ENCODE measurements at places on chromosomes 6 and 20.

GRCh38 chr20:32333181-32333987 lies 24.7 kb upstream of the ASXL1 start:
- DNase-seq: no peak

DNA sequence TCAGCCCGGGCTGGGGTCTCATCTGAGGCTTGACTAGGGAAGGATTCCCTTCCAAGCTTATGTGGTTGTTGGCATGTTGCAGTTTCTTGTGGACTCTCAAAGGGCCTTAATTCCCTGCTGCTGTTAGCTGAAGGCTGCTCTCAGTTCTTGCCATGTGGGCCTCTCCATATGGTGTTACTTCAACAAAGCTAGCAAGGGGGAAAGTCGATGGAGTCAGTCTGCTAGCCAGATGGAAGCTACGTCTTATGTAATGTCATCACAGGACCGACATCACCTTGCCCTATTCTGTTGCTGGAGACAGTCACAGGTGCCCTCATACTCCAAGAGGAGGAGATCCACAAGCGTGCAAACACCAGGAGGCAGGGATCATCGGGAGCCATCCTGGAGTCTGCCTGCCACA lies 43.3 kb upstream of the ARMC2 start:
- no peak for DNase-seq

GRCh38 chr20:10665791-10666190 lies 8.0 kb downstream of the JAG1 start:
- no peak for DNase-seq

GRCh38 chr6:107345393-107345792 lies 114.0 kb downstream of the PDSS2 start:
- no peak for DNase-seq

DNA sequence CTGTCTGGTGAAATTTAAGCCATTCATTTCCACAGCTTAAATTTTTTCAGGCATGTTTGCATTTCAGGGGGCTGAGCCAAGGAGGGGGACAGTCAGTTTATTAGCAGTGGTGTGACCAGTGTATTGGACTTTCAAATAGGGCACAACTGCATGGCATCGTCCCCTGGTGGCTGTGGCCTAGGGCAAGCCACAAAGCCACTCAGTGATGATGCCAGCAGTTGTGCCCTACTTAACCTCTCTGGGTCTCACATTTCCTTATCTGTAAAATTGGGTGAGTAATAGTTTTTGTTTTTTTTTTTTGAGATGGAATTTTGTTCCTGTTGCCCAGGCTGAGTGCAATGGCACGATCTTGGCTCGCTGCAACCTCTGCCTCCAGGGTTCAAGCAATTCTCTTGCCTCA lies 48.0 kb downstream of the CDC5L start:
- DNase-seq: no peak

- no peak for DNase-seq
These were observed 379.7 kb upstream of the PTCHD4 start for GRCh38 chr6:48490658-48491057.

- DNase-seq: no peak
These were observed 21.7 kb upstream of the BHLHE23 start for GRCh38 chr20:63028461-63028921.

GRCh38 chr6:16591396-16592222 lies 169.7 kb downstream of the ATXN1 start:
- DNase-seq: no peak

DNA sequence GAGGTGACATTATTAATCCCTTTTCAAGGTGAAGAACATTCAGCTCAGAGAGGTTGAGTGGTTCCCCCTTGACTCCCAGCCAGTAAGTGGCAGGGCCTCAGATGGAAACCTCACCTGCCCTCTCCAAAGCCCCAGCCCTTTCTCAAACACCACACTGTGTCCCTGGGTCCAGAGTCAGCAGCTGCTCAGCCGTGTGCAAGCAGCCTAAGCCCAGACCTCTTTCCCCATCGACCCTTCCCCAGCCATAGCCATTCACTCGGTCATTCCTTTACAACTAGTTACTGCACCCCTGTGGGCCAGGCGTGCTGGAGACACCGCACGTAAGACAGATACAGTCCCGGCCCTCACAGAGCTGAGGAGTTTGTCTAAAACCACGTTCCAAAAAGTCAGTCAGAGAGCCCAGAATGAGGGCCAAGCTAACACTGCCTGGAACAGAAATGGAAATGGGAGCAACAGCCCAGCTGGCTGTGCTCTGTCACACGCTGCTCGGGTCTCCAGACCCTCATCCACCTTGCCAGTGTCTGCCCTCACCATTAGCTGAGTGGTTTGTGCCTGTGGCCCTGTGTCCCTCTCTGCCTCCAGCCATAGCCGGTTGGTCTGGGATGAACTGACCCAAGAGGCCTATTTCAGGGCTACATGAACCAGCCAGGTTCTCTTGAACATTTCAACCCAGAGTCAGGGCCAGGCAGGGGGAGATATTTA lies 29.6 kb downstream of the ZC3H12D start:
- no peak for DNase-seq

GRCh38 chr6:5294392-5295211 lies 33.3 kb downstream of the FARS2 start:
- DNase-seq: no peak

DNA sequence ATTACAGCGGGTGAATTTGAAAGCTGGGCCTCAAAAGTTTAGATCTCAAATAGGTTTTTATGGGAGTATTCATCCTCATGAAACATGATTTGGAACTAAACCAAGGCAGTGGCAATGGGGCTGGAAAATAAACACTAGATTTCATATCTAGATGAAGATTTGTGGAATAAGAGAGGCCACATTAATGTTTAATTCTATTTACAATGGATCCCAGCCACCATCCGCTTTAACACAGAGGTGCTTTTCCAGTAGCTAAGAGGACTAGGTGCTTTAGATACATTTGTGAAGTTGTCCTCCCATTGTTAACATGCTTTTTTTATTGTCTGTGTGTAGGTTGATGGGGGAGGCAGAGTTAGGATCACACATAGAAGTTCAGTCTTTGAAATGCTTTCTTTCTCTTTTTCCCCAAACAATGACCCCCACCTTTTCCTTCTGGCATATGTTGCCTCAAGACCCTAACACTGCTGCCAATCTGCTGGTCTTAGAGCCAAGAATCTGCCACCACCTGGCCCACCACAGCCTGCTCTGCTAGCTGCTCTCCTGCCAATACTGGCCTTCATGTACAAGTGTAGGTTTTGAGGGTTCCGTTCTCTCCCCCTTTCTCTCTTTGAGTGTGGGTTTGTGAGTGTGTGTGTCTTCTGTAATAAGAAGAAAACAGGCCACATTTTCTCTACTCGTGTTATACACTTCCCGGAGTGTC lies 27.8 kb upstream of the GFRAL start:
- DNase-seq: no peak

- DNase-seq: no peak
These were observed 274.8 kb upstream of the RGS17 start for GRCh38 chr6:153405931-153406330.

GRCh38 chr6:73418081-73418741 lies 23.6 kb downstream of the DDX43 start:
- no peak for DNase-seq

GRCh38 chr20:10856237-10857015 lies 182.6 kb upstream of the JAG1 start:
- no peak for DNase-seq

DNA sequence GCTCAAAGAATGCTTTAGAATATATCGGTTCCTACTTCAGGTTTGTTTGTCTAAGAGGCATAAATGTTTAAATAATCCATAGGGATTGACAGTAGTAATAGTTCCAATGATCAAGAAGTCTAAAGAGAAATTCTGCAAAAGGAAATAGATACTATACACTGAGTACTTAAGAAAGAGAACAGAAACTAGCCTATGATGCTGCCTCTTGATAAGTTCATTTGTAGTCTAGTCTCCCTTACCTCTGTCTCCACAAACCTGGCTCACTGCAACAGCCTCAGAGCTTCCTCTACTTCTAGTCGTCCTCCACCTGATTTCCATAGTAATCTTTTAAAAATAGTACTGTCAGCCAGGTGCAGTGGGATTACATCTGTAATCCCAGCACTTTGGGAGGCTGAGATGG lies 511.8 kb downstream of the LMBRD1 start:
- no peak for DNase-seq

DNA sequence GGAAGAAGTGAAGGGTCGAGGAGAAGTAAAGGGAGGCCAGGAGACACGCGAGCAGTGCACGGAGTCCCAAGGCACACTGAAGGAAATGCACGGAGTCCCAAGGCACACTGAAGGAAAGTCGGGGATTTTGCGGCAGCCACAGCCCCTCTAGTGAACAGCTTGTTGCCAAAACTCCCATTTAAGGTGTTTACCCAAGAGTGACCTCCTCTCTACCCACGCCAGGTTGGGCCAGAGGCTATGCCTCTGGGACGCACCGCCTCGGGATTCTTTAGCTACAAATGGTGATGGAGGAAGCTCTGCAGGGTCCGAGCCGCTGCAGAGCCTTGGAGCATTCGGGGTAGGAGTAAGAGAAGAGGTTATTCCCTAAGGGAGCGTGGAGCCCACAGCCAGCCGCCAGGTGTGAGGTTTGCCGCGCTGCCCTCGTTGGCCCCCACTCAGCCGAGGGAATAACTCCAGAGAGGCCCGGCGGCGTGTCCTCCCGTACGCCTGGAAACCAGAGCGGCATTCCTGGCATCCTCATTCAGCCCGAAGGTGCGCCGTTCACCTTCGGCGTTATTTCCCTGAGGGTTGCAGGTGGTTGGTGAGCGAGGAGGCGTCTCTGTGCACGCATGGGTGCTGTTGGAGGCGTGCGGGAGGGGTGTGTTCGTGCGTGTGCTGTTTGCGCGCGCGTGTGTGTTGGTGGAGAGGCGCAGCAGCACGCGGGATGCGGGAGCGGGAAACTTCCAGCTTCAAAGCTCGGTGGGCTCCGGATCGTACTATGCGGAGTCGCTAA lies 3.4 kb upstream of the MAFB start:
- no peak for DNase-seq

All from activated CD4-positive, alpha-beta T cell treated with anti-CD3 and anti-CD28 coated beads for 4 hours (primary cell).